ENCODE measurements at places on chromosomes 13 and 19.

GRCh38 chr13:104571161-104571892 is 1505.1 kb upstream of the SLC10A2 start:
- DNase-seq: peak; percentile 39

GRCh38 chr19:55228015-55228391 is 560 bp downstream of the TMEM86B start:
- DNase-seq: no peak

DNA sequence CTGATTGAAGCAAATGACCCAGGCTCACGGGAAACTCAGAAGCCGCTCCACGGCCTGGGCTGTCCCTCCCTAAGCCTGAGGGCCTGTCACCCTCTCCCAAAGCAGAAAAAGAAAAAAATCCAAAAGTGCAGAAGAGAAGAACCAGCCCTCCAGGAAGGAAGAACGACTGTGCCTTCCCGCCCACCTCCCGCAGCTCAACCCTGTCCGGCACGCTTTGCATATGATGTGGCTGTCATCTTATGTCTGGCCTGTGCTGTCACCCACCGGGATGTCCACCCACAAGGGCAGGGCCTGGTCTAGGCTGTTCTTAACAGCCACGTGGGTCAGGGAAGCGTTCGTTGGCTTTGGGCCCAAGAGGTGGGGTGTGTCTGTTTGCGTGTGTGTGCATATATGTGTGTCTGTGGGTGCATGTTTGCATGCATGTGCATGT is 13.7 kb downstream of the ZBTB7A start:
- no peak for DNase-seq

- no peak for DNase-seq
These were observed 9.5 kb downstream of the B3GLCT start for GRCh38 chr13:31209172-31209840.

GRCh38 chr19:46713781-46714443 is 3.0 kb downstream of the PRKD2 start:
- DNase-seq: no peak

Data from brain pericyte (primary cell).